ENCODE measurements at places on chromosomes 1 and 21. TPM values are rescaled to one million over a fixed set of nuclear protein-coding genes. Genes with fewer than 3 reads are reported as not detected.
A peak's percentile ranks its signal among the peaks of the same experiment; 100 is the strongest.

The TNNI3K gene
- not detected for total RNA-seq

The KCNC4 gene
- 4.8 TPM for total RNA-seq

The DNALI1 gene
- total RNA-seq: 0.26 TPM

The MTARC1 gene
- not detected for total RNA-seq

The OR2L2 gene
- not detected for total RNA-seq

The CFAP74 gene
- not detected for total RNA-seq

DNA sequence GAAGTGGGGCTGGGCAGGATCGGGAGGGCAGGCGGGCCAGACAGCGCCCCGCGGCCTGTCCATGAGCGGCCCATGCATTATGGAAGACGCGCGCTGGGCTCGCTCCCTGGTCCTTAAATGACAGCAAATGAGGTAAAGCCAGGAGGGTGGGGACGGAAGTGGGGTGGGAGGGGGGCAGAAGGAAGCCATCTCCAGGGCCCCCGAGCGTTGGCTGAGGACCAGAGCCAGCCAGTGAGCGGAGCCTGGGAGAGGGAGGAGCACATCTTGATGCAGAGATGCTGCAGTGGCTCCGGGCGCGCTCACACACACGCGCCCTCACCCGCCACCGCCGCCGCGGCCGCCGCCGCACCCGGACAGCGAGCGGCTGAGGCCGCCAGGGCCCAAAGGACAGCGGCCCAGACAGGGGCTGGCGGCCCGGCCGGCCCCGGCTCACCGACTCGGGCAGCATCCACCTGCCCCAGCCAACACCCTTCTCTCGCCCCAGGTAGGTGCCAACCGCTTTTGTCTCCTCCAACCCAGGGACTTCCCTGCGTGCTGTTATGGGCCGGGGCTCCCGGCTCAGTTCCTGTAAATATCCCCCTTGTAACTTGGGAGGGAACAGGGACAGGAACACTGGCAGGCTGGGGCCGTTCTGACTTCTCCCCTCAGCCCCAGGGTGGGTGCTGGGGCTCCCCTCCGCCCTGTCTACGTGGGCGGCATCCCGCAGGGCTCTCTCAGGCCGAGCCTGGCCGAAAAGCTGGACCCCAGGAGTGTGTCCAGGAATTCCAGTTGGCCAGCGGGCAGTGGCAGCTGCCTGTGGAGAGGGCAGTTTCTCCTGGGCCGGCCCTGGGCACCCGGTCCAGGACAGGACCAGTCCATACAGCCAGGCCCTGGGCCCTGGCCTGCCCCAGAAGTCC is at the start of gene CNTN2:
Gene CNTN2 (plus strand): TSS at position 302 of the 896 bp plus-strand sequence. CDS start 9,974 bp downstream, outside the sequence.
- H3K36me3 ChIP-seq: no peaks in the 10 kb centered on the region
- H3K27me3 ChIP-seq: peaks cover 62% of the 10 kb centered on the region
- no peak within 1 kb of the TSS for H3K27ac ChIP-seq
- no peak within 1 kb of the TSS for H3K4me3 ChIP-seq
- H3K4me1 ChIP-seq: no peaks in the 10 kb centered on the region
- no peak for DNase-seq

GRCh38 chr1:35544976-35545375 is 12.2 kb downstream of the KIAA0319L start:
- H3K4me3 ChIP-seq: no peak overlapping the region
- H3K36me3 ChIP-seq: peaks cover 33% of the 10 kb centered on the region
- H3K4me1 ChIP-seq: peaks cover 32% of the 10 kb centered on the region
- peak; percentile 67 for DNase-seq
- H3K27ac ChIP-seq: no peak overlapping the region

GRCh38 chr1:230641346-230641745 is 935 bp upstream of the COG2 start:
- peaks cover 3% of the 10 kb centered on the region for H3K36me3 ChIP-seq
- no peak overlapping the region for H3K27ac ChIP-seq
- H3K4me1 ChIP-seq: peaks cover 46% of the 10 kb centered on the region
- H3K27me3 ChIP-seq: peaks cover 34% of the 10 kb centered on the region
- DNase-seq: no peak

- H3K4me3 ChIP-seq: no peak overlapping the region
- H3K4me1 ChIP-seq: peaks cover 1% of the 10 kb centered on the region
- H3K27me3 ChIP-seq: peaks cover 18% of the 10 kb centered on the region
- no peak for DNase-seq
- H3K36me3 ChIP-seq: no peaks in the 10 kb centered on the region
- H3K27ac ChIP-seq: no peak overlapping the region
These were observed 86.8 kb upstream of the LBR start for GRCh38 chr1:225514671-225515081.

DNA sequence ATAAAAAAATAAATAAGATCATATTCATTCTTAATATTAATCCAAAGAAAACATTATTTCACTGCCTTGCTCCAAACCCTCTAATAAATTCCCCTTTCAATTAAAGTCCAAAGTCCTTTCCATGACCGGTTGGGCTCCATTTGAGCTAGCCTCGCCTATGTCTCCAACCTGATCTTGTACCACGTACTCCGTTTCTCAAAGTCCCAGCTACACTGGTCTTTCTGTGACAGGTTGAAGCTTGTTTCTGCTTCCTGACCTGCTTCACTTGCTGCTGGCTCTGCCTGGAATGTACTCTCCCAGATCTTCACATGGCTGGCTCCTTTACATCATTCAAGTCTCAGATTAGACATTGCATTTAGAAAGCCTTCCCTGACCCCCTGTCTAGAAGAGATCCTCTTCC is 16.4 kb downstream of the RPL5 start:
- no peaks in the 10 kb centered on the region for H3K27me3 ChIP-seq
- H3K4me1 ChIP-seq: no peaks in the 10 kb centered on the region
- peaks cover 17% of the 10 kb centered on the region for H3K36me3 ChIP-seq
- no peak for DNase-seq
- no peak overlapping the region for H3K4me3 ChIP-seq

- DNase-seq: no peak
- H3K27me3 ChIP-seq: peaks cover 30% of the 10 kb centered on the region
These were observed 37.3 kb upstream of the COL18A1 start for GRCh38 chr21:45367402-45368351.

DNA sequence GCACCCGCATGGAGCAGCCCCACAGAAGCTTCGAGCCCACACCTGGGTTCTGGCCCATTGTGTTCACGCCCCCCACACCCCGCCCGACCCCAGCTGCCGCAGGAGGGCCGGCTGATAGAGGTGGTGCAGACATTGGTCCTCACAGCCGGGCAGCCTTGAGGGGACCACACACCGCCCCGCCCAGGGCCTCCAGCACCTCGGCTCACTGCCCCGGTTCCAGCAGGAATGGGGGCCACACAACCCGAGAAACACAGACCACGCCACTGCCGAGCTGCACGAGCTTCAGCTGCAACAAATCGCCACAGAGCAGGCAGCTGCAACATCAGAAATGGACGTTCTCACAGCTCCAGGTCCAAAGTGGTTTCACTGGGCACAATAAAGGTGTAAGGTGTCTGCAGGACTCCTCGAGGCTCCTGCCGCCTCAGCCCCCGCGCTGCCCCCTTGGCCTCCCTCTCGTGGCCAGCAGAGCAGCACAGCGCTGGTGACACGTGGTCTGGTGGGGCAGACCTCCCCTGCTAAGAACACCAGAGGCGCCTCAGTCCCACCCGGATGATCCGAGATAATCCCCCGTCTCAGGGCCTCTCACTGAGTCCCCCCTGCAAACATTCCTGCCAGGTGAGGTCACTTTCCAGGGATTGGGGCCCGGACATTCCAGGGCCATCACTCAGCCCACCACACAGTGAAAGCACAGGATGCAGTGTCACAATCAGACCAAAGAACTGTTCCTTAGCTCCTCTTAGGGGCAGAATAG is 62.3 kb upstream of the ADARB1 start:
- peaks cover 61% of the 10 kb centered on the region for H3K27me3 ChIP-seq
- peaks cover 1% of the 10 kb centered on the region for H3K4me1 ChIP-seq
- no peak overlapping the region for H3K27ac ChIP-seq

- H3K4me1 ChIP-seq: no peaks in the 10 kb centered on the region
- H3K4me3 ChIP-seq: no peak overlapping the region
- no peak overlapping the region for H3K27ac ChIP-seq
- no peaks in the 10 kb centered on the region for H3K36me3 ChIP-seq
- DNase-seq: no peak
These were observed 73.2 kb downstream of the GRIK3 start for GRCh38 chr1:36961062-36961615.

DNA sequence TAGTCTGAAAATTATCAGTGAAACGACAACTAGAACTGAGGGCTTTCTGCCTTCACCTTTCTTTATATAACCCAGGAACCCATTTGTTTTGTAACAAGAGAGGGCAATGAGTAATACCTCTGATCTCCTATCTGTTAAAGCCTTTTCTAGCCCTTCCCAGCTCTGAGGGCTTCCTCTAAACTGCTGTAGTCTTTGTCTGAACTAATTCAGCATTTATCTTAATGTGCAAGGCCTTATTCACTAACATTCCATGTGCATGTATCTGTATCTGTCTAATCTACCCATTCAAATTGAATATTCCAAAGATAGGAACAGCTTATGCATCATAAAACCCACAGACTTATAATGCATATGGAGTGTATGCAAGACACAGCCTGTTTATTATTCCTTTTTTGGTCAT is 167.1 kb downstream of the LYPLAL1 start:
- no peaks in the 10 kb centered on the region for H3K4me1 ChIP-seq
- H3K36me3 ChIP-seq: no peaks in the 10 kb centered on the region

- H3K4me3 ChIP-seq: no peak overlapping the region
- no peak for DNase-seq
- peaks cover 12% of the 10 kb centered on the region for H3K27me3 ChIP-seq
- no peak overlapping the region for H3K27ac ChIP-seq
- H3K36me3 ChIP-seq: no peaks in the 10 kb centered on the region
These were observed 23.4 kb downstream of the BCAR3 start for GRCh38 chr1:93658188-93658587.

- H3K36me3 ChIP-seq: no peaks in the 10 kb centered on the region
- no peak overlapping the region for H3K4me3 ChIP-seq
- H3K27me3 ChIP-seq: peaks cover 31% of the 10 kb centered on the region
- no peak overlapping the region for H3K27ac ChIP-seq
- H3K4me1 ChIP-seq: no peaks in the 10 kb centered on the region
These were observed 92.5 kb downstream of the NOS1AP start for GRCh38 chr1:162161916-162162550.

GRCh38 chr1:30844631-30845030 is 63.9 kb downstream of the SDC3 start:
- H3K27me3 ChIP-seq: peaks cover 77% of the 10 kb centered on the region
- H3K27ac ChIP-seq: no peak overlapping the region
- H3K4me3 ChIP-seq: no peak overlapping the region

DNA sequence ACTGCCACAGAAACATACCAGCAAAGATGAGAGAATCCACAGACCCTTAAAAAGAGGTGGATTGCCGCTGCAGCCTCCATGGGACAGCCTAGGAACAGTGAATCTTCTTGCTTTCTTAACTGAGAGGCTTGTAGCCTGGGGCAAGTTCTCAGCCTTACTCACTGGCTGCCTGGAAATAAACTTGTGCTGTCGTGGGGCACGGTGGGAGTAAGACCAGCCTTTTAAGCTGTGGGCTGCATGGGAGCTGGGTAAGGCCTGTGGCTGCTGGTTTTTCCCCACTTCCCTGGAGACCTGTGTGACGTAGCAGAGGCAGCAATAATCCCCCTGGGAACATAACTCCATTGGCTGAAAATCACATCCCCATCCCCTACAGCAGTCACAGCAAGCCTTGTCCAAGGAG is 30.8 kb downstream of the CD2 start:
- peaks cover 24% of the 10 kb centered on the region for H3K4me1 ChIP-seq
- H3K36me3 ChIP-seq: peaks cover 24% of the 10 kb centered on the region

DNA sequence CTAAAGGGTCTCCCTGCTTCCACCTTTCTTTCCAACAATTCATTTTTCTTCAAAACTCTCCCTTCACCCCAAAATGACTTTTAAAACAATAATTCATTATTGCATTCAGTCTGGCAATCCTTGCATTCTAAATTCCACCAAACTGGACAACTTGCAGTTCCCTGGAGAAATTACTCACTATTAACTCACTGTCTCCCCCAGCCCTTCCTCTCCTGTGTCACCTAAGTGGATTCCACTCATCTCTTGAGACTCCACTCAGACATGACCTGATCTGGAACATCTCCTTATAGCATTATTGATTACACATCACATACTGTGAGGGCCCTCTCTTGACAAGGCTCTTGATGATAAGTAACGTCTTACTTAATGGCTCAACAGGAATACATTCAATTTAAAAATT is 257.1 kb downstream of the BRINP2 start:
- no peaks in the 10 kb centered on the region for H3K36me3 ChIP-seq
- no peaks in the 10 kb centered on the region for H3K4me1 ChIP-seq
- no peak for DNase-seq

GRCh38 chr1:169368406-169368769 is 393 bp downstream of the BLZF1 start:
- H3K36me3 ChIP-seq: peaks cover 34% of the 10 kb centered on the region
- H3K27ac ChIP-seq: no peak overlapping the region
- no peak overlapping the region for H3K4me3 ChIP-seq
- peak; percentile 70 for DNase-seq
- H3K4me1 ChIP-seq: peaks cover 30% of the 10 kb centered on the region
- no peaks in the 10 kb centered on the region for H3K27me3 ChIP-seq

- no peak overlapping the region for H3K4me3 ChIP-seq
- H3K27ac ChIP-seq: no peak overlapping the region
These were observed 72.0 kb downstream of the NPHP4 start for GRCh38 chr1:5920201-5920600.

GRCh38 chr1:66648901-66649595 is 103.2 kb upstream of the DYNLT5 start:
- no peak overlapping the region for H3K27ac ChIP-seq
- no peaks in the 10 kb centered on the region for H3K36me3 ChIP-seq
- DNase-seq: no peak
- H3K4me3 ChIP-seq: no peak overlapping the region
- peaks cover 46% of the 10 kb centered on the region for H3K27me3 ChIP-seq

- peaks cover 11% of the 10 kb centered on the region for H3K36me3 ChIP-seq
- no peaks in the 10 kb centered on the region for H3K27me3 ChIP-seq
These were observed 20.7 kb downstream of the METTL13 start for GRCh38 chr1:171802207-171802606.

- H3K4me3 ChIP-seq: no peak overlapping the region
- H3K27me3 ChIP-seq: peaks cover 5% of the 10 kb centered on the region
- no peaks in the 10 kb centered on the region for H3K36me3 ChIP-seq
- H3K4me1 ChIP-seq: no peaks in the 10 kb centered on the region
These were observed 134.0 kb upstream of the IRF2BP2 start for GRCh38 chr1:234743791-234744611.

- H3K36me3 ChIP-seq: no peaks in the 10 kb centered on the region
- H3K4me1 ChIP-seq: peaks cover 36% of the 10 kb centered on the region
- H3K27me3 ChIP-seq: peaks cover 7% of the 10 kb centered on the region
- H3K27ac ChIP-seq: peak within 1 kb of the TSS; percentile 92
These were observed at the start of gene CTNNBIP1 for GRCh38 chr1:9910076-9910422. CTNNBIP1 (minus strand) TSS chr1:9910269; CDS start chr1:9872064, 38,205 bp downstream.

DNA sequence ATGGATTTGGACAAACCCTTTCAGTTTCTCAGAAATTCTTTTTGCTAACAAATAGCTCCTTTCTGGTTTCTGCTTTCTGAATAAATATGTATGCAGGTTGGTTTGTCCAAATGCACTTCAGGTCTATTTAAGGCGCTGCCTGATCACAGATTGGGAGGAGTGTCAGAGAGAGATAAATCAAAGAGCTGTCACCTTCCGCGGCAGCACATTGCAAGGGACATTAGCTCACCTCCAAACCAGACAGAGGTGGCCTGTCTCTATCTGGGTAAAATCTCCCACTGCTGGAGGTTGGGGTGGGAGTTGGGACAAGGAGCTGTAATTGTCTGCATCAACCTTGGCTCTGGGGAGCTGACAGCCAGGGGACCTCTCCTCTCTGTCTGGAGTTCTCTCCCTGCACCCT is 25.2 kb downstream of the PRAMEF20 start:
- H3K36me3 ChIP-seq: no peaks in the 10 kb centered on the region
- no peak for DNase-seq
- H3K4me1 ChIP-seq: no peaks in the 10 kb centered on the region
- H3K27ac ChIP-seq: no peak overlapping the region
- no peaks in the 10 kb centered on the region for H3K27me3 ChIP-seq

GRCh38 chr1:161390559-161390858 is 22.8 kb upstream of the CFAP126 start:
- no peak for DNase-seq
- H3K4me1 ChIP-seq: peaks cover 38% of the 10 kb centered on the region
- H3K36me3 ChIP-seq: peaks cover 2% of the 10 kb centered on the region
- H3K4me3 ChIP-seq: peak overlapping the region; percentile 91
